ENCODE measurements at places on chromosomes 5 and 9.

GRCh38 chr5:50984640-50985039, 318.2 kb downstream of the PARP8 start:
- DNase-seq, result no peak

DNA sequence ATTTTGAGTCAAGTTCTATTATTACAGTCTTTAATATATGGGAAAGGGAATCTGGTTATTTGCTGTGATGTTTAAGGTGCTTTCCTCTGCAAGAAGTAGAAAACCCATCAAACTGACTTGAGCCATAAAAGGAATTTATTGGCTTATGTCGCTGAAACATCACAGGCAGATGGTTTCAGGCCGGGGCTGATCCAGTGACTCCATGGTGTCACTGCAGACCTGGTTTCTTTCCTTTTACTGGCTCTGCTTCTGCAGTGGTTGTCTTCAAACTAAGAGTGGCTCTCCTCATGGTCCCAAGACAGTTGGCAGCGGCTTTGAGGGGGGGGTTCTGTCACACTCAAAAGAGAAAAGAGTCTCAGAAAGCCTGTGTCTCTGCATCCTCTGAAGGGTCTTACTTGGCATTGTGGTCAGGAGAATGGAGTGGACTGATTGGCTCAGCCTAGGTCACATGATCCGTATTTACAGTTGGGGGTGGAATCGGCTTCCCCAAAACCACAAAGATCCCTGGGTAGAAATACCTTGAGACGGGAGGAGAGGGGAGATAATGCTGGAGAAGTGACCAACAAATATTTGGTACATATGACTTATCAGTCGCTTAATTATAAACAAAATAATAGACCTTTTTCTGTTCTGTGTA, 106.3 kb downstream of the DAPK1 start:
- no peak for DNase-seq

DNA sequence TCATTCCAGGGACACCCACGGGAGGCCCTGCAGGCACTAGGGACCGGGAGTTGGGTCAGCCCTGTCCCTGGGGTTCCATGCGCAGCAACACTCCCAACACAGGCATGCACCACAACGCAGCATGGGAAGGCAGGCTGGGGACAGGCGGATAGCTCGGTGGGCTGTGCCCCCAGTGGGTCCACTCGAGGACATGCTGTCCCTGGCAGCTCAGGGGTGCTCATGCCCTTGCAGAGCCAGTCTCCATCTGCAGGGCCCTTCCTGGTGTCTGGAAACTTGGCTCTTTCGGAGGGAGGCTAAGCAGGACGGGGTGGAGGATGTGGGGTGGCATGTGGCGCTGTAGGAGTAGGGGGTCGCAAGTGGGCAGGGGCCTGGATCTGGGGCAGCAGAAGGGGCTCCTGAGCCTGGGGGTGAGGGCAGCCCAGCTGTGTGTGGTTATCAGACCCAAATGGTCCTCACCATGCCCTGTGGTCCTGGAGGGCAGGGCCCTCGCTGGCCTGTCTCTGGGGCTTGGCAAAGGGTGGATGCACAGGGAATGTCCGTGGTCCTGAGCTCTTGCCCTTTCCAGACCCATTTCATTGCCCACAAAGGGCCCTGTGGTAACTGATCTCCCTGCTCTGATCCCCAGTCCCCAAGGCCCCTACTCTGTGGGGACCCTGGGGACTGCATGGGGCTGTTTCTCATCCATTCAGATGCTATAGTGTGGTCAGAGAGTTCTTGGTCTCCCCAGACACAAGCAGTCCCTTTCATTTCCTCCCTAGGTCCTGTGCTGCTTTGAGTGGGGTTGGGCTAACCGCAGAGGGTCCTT, 90.3 kb upstream of the PHYKPL start:
- no peak for DNase-seq

DNA sequence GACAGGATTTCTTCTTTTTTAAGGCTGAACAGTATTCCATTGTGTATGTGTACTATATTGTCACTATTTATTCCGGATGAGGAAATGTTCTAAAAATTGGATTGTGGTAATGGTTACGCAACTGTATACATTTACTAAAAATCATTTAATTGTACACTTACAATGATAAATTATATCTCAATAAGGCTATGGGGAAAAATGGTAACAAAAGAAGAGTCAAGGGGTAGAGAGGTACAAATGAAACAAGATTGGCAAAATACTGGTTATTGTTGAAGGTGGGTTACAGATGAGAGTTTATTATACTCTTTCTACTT, 62.3 kb upstream of the TNFAIP8 start:
- no peak for DNase-seq

DNA sequence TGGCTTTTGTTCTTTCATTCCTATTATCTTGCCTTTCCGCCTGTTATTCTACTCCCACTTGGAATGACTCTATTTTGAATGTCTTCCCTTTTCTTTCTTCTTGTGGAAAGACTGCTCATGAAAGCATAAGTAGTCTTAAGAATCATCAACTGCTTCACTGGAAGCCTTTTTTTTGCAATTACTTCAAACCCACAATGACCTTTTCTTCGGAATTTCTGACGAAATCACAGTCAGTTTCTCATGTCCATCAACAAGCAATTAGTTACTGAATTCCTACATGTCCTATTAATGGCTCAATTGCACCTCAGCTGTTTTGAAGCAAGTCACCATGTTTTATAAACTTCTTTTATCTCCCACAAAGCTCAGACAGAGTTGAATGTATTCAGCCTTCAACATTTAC, 196.2 kb downstream of the TARS1 start:
- DNase-seq, result no peak

DNA sequence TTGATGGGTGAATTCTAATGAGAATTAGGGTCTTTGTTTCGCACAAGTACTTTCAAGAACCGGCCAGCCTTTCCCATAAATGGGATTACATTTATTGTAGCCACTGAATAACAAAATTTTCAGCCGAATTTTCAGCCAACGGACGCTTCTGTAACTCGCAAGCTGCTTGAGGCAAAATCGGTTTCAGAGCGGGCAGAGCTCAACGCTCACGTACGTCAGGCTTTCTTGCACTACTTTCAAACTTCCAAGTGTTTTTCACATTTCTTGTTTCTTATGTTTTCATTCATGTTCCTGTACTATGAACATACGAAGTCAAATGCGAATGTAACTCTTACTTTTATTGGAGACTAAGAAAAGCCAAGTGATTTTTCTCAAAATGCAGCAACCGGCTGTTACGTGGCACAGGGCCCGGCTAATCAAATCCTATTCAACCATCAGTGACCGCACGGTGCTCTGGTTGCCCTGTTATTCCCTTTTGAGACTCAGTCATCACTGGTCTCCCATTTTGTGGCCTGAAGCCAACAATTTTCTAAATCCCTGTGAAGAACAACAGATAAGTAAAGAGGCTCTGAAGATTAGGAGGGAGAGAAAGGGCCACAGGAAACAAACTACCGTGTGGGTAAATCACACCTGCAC, 68.5 kb downstream of the SLC28A3 start:
- no peak for DNase-seq

- DNase-seq, result no peak
Observed at GRCh38 chr9:16645970-16646369, 224.5 kb downstream of the BNC2 start.

- no peak for DNase-seq
Observed at GRCh38 chr9:86573886-86574285, 219.7 kb upstream of the TUT7 start.

DNA sequence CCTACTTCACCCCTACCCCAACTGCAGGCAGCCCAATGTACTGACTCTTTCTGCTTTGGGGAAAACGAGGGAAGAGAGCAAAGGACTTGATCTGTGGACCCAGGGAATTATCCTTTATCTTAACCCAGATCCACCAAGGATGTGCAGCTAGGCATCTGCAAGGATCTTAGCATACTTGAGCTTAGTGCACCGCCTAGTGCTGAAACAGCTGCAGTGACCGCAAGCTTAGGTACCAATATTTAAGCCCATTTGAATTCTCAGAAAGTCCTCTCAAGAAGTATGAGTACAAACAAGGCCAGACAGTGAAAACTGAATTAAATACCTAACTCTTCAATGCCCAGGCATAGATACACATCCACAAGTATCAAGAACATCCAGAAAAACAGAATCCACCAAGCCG, 576.7 kb upstream of the ADAMTS16 start:
- no peak for DNase-seq

- no peak for DNase-seq
Observed at GRCh38 chr5:152534641-152535040, 129.6 kb upstream of the NMUR2 start.

DNA sequence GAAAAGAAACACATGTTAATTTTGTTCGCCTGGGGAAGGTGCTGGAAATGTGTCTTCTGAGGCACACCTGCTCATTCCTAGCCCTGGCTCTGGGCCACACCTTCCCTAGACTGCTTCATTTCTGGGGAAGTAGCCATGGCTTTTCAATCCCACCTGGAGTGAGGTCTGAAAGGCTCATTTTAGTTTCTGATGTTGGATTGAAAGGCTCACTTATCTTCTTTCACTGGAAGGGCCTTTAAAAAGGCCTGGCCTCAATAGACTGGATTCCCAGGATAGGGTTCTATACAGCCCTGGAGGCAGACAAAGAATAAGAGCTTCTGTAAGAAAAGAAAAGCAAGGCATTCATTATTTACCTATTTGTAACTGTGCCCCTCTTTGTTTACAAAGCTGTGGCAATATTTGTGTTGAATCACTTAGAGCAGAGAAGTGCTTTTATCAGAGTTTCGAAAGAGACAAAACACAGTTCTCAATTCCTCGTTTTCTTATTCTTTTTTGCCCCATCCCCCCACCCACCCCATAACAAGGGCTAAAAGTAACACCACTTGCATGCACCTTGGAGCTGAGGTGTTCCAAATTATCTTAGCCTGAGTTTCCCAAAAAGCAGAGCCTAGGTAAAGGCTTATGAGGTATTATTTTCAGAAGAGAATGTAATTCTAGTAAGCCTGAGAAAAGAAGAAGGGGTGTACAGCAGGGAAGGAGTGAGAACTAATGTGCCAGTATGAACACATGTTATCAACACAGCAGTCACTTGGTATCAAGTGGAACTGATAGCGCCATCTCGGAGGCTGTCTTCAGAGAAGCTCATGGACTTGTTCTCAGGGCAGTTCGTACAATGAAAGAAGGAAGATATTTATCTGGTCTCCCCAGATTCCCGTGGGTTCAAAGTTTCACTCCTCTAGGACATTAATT, 413.1 kb downstream of the KCTD16 start:
- DNase-seq, result no peak

GRCh38 chr9:23423999-23424398, 402.0 kb downstream of the ELAVL2 start:
- DNase-seq, result no peak

DNA sequence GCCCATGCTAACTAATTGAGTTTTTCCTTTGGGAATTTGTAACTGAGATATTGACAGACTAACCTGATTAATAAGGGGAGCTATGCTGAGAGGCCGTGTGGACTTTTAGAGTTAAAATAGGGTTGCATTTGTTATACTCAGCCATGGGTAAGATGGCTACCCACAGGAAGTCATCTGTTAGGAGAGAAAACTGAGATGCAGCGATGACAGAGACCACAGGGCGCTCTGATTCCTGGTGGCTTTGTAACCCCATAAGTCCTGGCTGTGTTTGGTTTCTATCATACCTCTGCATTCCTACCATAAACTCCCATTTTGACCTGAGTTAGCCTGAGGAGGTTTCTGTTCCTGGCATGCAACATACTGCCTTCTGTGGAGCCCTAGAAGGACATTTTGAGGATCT, 19.5 kb upstream of the PANK3 start:
- DNase-seq, result no peak

DNA sequence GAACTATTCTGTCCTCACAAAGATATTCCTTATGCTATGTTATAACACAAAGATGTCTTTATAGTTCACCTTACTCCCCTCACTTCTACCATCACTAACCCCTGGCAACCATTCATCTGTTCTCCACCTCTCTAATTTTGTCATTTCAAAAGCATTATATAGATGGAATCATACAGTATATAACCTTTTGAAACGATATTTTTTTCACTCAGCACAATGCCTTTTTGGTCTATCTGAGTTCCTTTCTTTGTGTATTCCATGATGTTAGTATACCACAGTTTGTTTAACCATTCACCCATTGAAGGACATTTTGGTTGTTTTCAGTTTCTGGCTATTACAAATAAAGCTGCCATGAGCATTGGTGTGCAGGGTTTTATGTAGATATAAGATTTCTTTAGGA, 35.8 kb upstream of the STOM start:
- DNase-seq, result no peak

- no peak for DNase-seq
Observed at GRCh38 chr5:160743027-160743426, 109.0 kb downstream of the ATP10B start.

- no peak for DNase-seq
Observed at GRCh38 chr5:80507663-80508062, 19.8 kb downstream of the FAM151B start.

- DNase-seq, result no peak
Observed at GRCh38 chr9:133658442-133659431, 22.6 kb downstream of the DBH start.

DNA sequence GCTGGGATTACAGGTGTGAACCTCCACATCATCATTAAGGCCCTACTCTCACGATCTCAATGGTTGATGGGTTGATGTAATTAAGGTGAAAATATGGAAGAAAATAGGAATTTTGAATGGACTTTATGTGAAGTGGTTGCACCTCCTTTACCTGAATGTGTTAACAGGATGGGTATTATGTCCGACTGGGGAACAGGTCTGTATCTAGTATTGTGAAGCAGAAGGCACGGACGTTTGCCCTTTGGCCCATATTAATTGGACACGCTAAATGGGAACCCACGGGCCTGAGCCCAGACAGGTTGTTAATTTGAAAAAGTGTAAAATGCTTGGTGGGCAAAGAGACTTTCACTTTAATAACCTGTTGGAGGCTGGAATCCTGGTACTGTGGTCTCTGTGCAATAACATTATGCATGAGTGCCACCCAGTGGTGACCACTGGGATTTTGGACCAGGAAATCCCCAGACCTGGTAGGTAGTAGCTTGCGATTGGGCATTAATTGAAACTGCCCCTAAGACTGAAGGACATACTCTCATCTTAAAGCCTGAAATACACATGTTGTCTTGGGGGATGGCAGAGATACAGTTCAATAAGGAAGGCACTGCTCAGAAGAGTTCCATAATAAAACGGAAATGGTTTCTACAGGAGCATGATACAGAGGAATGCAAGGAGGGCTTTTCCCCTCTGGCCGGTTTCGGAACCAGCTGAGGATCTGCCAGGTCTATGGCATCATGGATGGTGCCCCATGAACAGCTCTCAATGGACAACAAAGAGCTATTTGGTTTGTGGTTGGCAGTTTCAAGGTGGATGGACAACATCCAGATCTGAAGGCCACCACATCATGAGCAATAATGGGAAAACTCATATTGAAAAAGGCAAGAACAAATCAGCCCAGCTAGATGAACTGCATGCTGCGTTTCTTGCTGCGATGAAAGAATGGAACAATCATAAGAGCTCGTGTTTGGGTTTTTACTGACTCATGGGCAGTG, 26.2 kb upstream of the BICD2 start:
- peak; percentile 56 for DNase-seq

DNA sequence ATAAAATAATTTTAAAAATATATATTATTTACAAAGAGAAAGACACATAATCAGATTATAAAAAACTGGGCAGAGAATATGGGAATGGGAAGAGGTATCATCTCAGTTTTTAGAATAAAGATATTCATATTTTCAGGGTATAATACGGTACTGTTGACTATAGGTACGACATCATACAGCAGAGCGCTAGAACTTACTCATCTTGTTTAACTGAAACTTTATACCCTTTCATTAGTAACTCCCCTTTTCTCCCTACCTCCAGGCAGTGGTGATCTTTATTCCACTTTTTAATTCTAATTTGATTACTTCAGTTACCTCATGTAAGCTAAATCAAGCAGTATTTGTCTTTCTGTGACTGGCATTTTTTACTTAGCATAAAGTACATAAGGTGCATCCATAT, 742.1 kb downstream of the MTRR start:
- no peak for DNase-seq

- no peak for DNase-seq
Observed at GRCh38 chr9:4852419-4852818, 59.7 kb downstream of the RCL1 start.

GRCh38 chr5:167643631-167644280, 647.7 kb upstream of the WWC1 start:
- no peak for DNase-seq

Data from stimulated activated CD8-positive, alpha-beta memory T cell treated with anti-CD3 and anti-CD28 coated beads, Interleukin-2, amount 100 ng/mL, for 1 hour (primary cell).